Astrocyte (in vitro differentiated cells and primary cell): ENCODE measurements at places on chromosomes 1 and 21.

GRCh38 chr1:229004066-229004833, 266.7 kb upstream of the RAB4A start:
- DNase-seq, result no peak

DNA sequence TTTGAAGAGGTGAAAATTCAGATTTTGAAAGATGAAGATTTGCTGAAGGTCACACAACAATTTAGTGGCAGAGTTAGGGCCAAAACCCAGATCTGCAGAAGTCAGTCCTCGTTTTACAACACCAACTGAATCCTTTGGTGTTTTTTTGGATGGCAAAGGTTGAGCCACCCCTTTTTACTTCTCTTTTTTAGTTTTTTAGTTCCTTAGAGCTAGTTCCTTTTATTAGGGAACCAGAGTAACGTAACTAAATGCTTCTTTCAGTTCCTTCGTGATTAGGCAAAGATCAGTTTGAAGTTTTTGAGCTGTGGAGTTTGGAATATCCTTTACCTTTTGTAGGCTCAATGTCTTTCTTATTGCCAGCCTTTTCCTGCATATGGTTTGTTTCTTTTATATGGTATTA, 67.9 kb upstream of the ARID1A start:
- DNase-seq, result no peak

GRCh38 chr1:206679738-206680211, 4.9 kb upstream of the MAPKAPK2 start:
- DNase-seq, result no peak

GRCh38 chr1:207937204-207937603, 26.3 kb upstream of the CD34 start:
- no peak for DNase-seq
